ENCODE measurements at places on chromosomes 4 and X.

- no peak for DNase-seq
Observed at GRCh38 chrX:107204068-107204605, 2.1 kb downstream of the NUP62CL start.

GRCh38 chr4:148054275-148054674 lies 322.4 kb downstream of the ARHGAP10 start:
- peak; percentile 19 for DNase-seq

- no peak for DNase-seq
Observed at GRCh38 chr4:163920426-163920825, 425.9 kb downstream of the TMA16 start.

DNA sequence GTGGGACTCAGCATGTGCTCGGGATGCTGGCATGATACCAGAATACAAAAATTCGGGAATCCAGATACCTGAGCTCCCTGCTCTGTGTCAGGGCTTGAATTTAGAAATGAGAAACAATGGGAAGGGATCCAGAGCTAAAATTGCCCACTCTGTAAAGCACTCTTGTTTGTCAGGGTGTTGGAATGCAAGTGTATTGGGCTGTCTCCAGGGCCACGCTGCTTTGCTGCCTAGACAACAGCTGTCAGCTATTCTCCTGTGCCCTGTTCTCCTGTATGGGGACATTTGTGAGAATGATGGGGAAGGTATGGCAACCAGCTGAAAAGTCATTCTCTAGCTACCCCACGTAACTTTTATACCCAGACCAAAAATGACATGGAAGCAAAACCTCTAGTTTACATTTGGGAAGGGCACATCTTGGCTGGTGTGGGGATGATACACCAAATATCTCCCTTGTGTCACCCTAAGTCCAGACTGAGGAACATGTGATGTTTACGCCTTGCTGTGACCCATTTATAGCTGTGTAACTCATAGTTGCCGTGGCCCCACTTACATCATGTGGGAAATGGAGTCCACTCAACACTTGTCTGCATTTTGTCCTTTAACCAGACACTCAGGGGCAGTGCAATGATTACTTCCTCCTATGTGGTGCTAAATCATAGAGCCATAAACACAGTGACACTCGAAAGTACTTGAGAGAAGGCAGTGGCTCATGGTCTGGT lies 46.6 kb downstream of the SMPX start:
- no peak for DNase-seq

- no peak for DNase-seq
Observed at GRCh38 chr4:8472158-8472688, 31.6 kb downstream of the TRMT44 start.

DNA sequence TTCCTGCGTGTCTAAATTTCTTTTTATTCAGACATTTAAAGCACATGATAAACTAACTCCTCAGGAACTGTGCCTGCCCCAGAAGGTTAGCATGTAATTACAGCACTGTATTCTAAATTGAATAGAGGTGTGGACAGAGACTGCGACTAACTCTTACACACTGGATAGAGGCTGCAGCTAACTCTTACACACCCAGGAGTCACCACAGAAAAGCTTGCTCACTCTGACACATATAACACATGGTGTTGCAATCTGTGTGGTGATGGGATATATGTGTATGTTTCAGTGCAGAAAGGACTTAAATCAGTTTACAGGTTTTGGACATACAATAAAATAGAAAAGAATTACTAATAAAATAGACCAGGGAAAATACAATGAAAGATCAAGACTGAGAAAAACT lies 41.5 kb downstream of the SMAD1 start:
- no peak for DNase-seq

DNA sequence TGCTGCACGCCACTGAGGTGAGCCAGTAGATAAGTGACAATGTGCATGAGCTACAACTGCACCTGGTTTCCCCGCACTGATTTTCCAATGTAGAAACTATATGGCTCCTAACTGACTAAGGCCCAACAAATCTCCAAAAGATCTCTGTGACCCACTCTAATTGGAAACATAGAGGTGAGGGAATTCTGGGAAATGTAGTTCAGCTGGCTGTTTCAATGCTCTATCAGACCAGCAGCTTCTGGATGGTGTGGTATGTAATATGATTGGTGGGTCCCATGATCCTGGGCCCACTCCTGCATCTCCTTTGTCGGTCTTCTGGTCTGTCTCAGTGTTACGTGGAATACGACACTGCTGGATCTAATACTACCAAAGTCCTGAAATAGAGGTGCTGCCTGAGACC lies 18.6 kb downstream of the CCDC160 start:
- no peak for DNase-seq
